NCI-H187 (cell line): ENCODE measurements at places on chromosomes 1 and 21.

GRCh38 chr1:61043010-61043820 lies 39.1 kb upstream of the NFIA start:
- peak; percentile 49 for DNase-seq

DNA sequence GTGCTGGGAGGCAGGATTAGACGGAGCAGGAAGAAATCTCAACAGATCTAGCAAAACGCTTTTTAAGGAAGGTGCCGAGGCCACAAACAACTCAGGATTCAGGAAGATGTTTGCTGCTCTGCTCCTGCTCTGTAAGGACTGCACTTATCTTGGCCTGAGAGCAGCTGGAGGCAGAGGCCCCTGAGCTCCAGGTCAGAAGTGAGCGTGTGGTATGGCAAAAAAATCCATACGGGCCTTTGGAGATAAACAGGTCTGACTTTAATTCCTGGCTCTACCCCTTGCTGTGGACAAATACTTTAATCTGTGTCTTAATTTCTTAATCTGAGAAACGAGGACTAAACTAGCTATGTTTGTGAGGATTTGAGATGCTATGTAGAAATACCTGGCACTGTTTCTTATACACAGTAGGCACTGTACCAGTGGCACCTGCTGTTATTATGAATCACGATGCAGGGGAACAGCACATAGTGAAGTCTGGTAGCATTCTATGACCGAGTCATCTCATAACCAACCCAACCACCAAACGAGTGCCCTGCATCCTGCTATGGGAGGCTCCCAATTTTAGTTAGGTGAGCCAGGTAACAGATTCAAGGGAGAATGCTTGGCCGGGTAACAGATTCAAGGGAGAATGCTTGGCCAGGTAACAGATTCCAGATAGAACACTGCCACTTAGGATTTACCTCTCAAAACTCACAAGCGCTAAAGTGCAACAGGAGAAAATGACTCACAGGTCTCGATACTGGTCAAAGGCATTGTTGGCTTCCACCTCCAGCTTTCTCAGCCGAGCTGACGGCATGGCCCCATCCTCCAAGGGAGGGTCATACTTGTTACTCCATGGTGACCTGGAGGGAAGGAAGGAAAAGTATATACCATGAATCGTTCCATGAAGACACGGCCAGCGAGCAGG lies 65.9 kb downstream of the SLC66A1 start:
- DNase-seq: no peak

- no peak for DNase-seq
These were observed 12.2 kb upstream of the AXDND1 start for GRCh38 chr1:179353546-179353945.

GRCh38 chr1:183363972-183364371 lies 54.2 kb downstream of the NMNAT2 start:
- no peak for DNase-seq

GRCh38 chr1:46516200-46516950 lies 26.7 kb downstream of the DMBX1 start:
- DNase-seq: no peak

DNA sequence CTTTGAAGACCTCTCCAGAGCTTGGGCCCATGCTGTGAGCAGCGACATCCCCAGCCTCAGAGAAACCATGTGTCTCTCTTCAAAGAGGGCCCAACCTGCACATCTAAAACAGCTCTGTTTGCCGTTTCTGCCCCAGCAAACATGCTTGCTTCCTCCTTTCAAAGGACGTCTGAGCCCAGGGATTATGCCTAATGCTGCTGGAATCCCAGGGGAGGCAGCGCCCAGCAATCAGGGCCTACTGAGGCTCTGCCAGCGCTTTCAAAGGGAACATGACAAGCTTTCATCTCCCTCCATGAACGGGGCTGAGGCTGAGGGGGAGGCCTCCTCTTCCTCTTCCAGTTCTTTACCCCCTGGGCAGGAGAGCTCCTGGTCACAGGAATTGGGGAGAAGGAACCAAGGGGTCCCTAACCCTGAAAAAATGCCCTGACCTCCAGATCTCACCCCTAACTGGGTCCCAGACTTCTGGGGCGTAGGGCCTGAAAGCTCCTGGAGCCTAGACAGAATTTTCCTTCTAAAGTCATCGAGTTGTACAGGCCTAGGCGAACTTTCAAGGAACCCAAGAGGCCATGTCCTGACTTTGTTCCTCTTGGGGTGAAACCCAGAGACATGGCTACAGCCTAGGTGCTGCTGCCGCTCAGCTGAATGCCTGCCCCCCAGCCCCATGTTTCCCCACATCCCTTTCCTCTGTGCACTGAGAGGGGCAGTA lies 13.4 kb upstream of the ASCL5 start:
- no peak for DNase-seq

DNA sequence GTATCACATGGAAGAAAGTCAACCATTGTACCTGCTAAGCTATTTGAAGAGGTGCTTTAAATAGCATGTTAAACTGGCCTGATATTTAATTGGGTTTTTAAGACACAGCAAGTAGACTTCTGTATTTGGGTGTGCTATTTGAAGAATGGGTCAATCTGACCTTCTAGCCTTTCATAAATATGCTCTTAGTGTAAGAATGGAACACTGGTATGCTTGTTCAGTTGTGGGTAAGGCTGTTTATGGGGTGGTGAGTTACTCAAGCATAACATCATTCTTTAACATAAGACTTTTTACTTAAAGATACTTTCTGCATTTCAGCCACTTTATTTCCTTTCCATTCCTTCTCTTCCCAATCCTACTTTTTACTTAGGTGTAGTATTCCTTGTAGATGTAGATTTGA lies 21.4 kb downstream of the AHCYL1 start:
- no peak for DNase-seq

GRCh38 chr1:186899577-186899976 lies 70.8 kb downstream of the PLA2G4A start:
- no peak for DNase-seq

DNA sequence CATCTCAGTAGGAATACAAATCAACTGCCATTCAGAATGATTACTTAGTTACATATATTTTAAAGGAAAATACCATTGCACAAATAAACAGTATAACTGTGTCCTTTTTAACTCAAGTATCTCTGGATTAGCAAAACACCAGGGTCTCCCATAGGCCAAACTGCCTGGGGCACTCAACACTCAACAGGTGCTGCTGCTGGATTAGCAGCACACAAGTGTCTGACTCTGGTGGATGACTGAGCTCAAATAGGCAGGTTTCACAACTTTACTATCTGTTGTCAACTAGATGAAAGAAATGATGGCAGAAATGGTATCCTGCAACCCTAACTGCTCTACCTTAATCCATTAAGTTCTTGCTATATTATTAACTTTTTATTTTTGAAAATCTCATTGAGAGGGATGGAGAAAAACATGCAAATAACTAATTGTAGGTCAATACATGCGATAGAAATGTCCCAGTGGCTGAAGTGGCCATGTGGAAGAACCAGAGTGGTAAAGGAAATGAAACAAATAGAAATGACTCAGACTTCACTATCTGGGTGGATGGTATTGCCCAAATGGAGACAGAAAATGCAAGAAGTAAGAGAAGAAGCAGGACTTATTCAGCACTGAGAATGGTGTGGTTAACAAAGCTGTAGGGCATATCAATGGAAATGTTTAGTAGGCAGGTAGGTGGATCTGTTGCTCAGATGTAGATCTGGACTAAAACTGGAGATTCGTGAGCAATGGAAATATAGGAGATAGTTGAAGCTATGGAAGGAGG lies 90.8 kb upstream of the CCDC190 start:
- DNase-seq: no peak
